Astrocyte (in vitro differentiated cells and primary cell): ENCODE measurements at places on chromosomes 7 and 10.

- DNase-seq: no peak
Observed at GRCh38 chr10:83801983-83802382, 337.3 kb upstream of the GHITM start.

GRCh38 chr10:33150889-33151288, 183.6 kb downstream of the NRP1 start:
- DNase-seq: no peak

- no peak for DNase-seq
Observed at GRCh38 chr10:4781955-4782354, 44.1 kb upstream of the AKR1E2 start.

GRCh38 chr7:43110791-43111535, 1.5 kb upstream of the HECW1 start:
- no peak for DNase-seq

DNA sequence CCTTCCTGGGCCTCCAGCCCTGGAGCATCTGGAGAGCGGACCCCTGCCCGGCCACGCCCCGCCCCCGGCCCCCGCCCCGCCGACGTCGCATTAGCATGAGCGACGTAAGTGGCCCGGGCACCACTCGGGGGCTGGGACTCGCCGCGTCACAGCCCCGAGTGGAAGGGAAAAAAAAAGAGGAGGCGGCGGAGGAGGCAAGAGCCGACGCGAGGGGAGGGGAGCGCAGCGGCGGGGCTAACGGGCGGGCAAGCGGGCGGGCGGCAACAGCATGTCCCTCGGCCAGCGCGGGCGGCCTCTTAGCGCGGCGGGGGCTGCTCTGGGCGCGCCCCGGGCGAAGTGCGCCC, at the start of gene SLC18A3:
SLC18A3 (plus strand) TSS at position 197 of the 344 bp plus-strand sequence. CDS start 431 bp downstream, outside the sequence.
- no peak for DNase-seq

DNA sequence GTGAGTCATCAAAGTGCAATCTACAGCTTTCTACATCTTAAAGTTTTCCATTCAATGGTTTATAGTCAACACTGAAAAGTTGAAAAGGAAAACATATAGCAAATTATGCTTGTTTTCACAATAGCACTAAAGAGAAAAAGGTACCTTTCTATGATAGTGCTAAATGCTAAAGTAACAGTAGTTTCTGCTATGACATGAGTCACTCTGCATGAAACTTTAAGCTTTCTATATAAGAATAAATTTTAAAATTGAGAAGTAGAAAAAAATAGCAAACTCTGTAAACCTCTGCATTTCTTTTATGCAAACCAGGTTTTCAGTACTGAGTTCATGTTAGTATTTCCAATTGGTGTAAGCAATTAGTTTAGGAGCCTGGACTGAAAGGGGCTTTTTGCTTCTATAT, 31.2 kb upstream of the TMEM168 start:
- DNase-seq: no peak
